Activated effector memory CD4-positive, alpha-beta T cell treated with anti-CD3 and anti-CD28 coated beads, Interleukin-2, amount 50 U/mL, for 16 hours (primary cell): ENCODE measurements at places on chromosomes 2 and 18.

DNA sequence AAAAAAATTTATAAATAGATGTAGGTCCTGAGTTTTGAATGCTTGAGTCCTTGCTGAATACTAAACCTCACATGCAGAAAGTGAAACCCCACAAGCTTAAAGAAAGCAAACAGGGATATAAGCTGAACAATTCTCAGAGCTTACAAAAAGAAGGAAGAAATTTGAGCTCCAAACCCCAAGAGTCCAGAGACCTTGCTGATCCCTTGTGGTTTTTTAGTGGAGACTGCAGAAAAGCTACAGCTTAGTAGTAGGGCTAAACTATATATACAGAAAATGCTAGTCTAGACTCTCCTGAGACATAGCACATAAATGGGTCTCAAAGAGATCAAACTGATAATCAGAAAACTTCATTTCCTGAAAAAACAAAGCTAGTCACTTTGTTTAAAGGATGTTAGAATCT, 1548.1 kb upstream of the ZEB2 start:
- no peak for DNase-seq

- no peak for DNase-seq
Observed at GRCh38 chr2:231923951-231924888, 2.0 kb downstream of the NPPC start.

GRCh38 chr18:519019-519879, 18.7 kb upstream of the COLEC12 start:
- DNase-seq = no peak

DNA sequence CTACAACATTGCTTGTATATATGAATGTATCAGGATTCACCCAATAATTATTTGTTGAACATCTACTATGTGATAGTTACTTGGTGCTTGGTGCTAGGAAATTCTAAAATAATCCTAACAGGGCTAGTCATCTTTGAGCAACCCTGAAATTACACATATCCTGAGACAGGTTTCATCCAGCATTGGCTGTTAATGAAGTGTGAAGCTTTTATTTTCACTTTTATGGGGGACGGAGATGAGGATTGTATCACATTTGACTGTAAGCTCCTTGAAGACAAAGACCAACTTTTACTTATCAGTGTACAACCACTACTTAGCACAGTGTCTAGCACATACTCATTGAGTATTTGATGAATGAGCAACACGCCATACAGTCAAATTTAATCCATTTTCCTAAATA, 6.8 kb upstream of the GALM start:
- no peak for DNase-seq

GRCh38 chr2:19675003-19675629, 226.7 kb downstream of the TTC32 start:
- DNase-seq = no peak

DNA sequence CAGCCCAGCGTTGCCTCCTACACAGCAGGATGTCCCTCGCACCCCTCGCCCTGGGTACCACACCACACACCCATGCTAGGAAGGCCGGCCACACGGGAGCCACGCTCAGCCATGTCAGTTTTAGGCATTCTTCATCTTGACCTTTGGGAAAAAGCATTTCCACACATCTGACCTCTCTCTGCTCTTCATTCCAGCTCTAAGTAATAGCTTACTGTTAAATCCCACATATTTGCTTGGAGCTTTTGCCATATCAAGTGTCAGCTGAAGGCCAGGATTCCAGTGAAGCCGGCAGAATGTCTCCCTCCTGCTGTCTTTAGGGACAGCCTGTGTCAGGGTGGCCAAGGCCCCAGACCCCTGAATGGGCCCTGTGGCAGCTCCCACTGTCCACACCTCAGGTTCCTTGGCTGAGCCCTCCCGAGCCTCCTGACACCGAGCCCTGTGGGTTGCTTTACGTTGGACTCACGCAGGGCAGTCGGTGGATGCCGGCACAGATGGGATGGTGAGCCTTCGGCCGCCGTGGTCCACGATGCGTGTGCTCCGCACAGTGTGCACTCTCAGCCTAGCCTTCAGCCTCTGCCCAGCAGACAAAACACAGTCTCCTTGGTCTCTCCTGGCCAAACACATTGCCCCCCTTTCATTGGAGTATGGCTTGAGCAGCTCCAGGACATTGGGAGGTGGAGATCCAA, 202.0 kb downstream of the SEPTIN10 start:
- no peak for DNase-seq

- no peak for DNase-seq
Observed at GRCh38 chr2:28662468-28663181, 89.0 kb upstream of the PPP1CB start.

GRCh38 chr2:111702119-111702803, 181.7 kb downstream of the ANAPC1 start:
- peak; percentile 82 for DNase-seq
